ENCODE measurements at places on chromosomes 1 and 21.

DNA sequence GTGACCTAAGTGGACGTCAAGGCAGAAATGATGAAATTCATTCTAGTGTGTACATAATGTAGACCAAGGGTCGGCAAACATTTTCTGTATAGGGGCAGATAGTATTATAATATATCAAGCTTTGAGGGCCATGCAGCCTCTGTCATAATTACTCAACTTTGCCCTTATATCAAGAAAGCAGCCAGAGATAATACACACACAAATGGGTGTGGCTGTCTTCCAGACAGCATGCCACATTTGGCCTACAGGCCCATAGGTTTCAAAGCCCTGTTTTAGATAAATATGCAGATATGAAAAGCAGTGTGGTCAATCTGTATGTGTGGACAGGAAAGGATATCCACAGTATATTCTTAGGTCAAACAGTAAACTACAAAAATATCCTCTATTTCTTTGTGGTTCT lies 320.1 kb upstream of the FMN2 start:
- DNase-seq: peak; percentile 71

- no peak for DNase-seq
These were observed 27.1 kb upstream of the ZC3H11B start for GRCh38 chr1:219639876-219640577.

DNA sequence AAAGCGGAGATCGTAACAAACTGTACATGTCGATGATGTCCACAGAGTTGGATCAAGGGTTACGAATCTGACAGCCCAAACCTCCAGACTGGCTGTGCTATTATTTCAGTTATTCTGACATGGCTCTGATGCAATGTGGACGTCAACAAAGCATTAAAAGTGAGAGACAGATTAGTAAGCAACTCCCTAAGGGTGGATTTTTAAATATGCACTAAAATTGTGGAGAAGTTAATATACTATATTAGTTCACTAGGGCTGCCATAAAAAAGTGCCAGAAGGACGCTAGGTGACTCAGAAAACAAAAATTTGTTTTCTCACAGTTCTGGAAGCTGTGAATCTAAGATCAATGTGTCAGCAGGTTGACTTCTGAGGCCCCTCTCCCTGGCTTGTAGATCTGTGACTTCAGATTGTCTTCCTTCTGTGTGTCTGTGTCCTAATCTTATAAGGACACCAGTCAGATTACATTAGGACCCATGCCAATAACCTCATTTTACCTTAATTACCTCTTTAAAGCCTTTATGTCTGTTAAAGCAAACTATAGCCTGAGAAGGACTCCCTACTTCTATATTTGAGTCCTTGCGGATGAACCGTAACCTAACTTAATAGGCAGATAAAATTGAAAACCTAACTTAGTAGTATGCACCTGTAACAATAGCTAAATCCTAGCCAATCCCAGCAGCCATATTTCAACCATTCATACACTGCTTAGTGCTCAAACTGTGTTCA lies 66.0 kb upstream of the BACH1 start:
- peak; percentile 58 for DNase-seq

DNA sequence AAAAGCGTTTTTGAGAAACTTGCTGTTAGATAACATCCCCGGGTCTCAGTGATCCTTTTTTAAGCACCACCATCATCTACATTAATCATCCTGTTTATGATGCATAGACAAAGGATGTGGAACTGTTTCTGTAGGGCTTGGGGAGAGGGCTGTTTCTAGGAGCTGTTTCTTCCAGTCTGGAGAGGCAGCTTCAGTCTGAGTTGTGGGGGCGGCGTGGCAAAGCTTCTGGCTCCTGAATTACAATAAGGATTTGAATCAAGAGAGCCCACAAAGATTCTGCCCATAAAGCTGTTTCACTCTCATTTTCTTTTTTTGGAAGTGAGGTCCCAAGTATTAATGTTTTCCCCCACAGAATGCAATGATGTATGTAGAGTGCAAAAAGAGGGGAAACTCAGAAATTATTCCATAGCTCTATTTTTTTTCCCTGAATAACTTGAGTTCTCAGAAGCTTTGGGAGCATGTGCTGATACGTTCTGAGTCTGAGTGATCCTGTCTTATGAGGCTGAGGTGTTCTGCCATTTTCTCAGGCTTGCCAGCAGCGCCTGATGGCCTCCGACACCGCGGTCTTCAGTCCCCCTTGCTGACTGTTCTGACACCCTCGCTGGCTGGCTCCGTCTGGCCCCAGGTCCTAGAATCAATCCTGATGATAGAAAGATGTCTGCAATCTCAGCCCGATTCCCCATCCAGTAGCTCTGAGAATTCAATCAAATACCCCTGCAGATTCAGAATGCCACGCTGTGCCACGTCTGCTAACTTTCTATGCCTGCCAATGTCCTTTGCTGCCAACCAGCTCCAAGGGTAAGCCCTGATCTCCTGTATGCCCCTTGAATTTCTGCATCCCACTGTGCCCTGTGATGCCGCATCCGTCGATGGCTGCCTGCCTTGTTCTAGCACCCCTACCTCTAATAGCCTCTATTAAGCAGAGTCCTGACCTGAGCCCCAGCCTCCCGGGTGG lies 92.4 kb upstream of the AKT3 start:
- no peak for DNase-seq

GRCh38 chr1:10856176-10856683 lies 59.8 kb upstream of the CASZ1 start:
- no peak for DNase-seq

DNA sequence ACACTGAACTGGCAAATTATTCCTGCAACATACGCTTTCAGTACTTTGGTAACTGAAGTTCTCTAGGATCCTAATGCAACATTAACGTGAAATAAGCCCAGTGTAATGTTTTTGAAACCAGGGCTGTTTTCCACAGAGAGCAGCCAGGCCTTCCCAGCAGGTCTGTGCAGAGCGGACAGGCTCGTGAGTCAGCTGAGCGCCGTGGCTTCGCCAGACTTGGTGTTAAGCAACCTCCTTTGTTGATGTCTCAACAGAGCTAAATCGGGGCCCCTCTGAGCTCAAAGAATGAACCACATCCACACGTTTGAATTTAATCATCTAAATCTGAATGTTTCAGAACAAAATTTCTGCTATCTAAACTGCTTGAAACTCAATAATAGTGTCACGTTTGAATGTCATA lies 181.8 kb upstream of the FMN2 start:
- peak; percentile 67 for DNase-seq

- DNase-seq: no peak
These were observed 21.3 kb upstream of the PRSS38 start for GRCh38 chr1:227793948-227794816.

- no peak for DNase-seq
These were observed 66.1 kb upstream of the FAM3B start for GRCh38 chr21:41250519-41250918.
